Esophagus mucosa (tissue), 1 donor: ENCODE measurements at places on chromosomes 4 and X. TPM values are rescaled to one million over a fixed set of nuclear protein-coding genes. Genes with fewer than 3 reads are reported as not detected.

CXCL8 gene
- 3.2 TPM for total RNA-seq

DNA sequence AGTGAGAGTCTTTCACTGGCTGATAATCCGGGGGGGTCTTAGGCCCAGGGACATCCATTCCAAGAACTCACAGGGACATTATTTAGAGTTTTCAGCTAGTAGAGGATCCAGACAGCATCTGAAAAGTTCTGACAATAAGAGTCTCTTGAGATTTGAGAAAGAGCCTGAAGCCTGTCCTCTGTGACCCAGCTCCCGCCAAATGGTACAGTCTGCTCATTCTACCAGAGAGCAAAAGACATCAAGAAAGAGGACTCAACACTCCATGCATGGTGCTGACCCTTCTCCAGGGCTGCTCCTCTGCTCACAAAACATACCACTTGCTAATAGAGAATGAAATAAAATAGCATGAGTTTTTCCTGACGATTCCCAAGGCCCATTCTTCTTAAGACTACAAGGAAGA, 162.0 kb downstream of the ATP10D start:
- no peak for ATAC-seq

GRCh38 chr4:40731792-40732245, 17.9 kb upstream of the NSUN7 start:
- peak; percentile 45 for ATAC-seq

DNA sequence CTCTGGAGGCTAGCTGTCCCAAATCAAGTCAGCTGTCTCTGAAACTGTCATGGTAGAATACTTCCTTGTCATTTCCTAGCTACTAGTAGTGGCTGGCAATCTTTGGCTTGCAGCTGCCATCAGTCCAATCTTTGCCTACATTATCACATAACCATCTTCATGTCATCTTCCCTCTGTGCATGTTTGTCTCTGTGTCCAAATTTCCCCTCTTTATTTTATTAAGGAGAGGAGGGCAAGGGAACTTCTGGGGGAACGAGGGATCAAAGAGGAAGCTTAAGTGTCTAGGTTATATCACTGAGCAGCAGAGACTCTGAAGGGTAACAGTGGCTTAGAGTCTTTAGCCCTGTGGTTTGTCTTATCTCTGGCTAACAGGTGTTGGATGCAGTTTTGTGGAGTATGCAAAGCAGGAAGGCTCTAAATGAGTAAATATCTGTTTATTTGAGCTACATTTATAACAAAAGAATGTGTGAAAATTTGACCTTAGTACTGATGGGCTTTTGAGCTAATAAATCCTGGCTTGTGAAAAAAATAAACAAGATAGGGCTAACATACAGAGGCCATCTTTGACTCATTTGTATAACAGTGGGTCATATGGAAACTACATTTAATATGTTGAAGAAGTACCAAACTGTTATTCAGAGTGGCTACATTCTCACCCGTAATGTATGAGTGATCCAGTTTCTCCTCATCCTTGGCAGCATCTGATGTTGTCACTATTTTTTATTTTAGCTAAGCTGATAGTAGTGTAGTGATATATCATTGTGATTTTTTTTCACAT, 49.4 kb upstream of the ENOX2 start:
- no peak for ATAC-seq

GRCh38 chr4:55979562-55979961, 30.8 kb downstream of the CEP135 start:
- no peak for ATAC-seq

DNA sequence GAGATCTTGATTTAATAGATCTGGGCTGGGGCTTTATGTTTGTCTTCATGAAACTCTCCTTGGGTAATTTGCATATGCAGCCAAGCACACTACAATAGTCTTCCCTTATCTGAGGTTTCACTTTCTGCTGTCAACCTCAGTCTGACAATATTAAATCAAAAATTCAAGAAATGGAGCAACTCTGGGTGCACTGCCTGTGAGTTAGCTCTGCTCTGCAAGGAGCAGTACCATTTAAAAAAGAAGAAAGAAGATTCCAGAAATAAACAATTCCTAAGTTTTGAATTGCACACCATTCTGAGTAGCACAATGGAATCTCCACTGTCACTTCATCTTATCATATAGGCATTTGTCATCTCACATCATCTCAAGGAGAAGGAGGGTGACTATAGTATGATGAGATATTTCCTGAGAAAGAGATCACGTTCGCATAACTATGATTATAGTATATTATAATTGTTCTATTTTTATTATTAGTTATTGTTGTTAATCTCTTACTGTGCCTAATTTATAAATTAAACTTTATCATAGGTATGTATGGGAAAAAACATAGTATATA, 9.4 kb downstream of the FNIP2 start:
- ATAC-seq = no peak
